ENCODE measurements at places on chromosomes 4 and X. TPM values are rescaled to one million over a fixed set of nuclear protein-coding genes. Genes with fewer than 3 reads are reported as not detected.

GRCh38 chr4:101262683-101263082 lies 84.6 kb downstream of the PPP3CA start:
- no peak for DNase-seq

- DNase-seq: no peak
Observed at GRCh38 chrX:84078991-84079390, 109.0 kb downstream of the RPS6KA6 start.

- DNase-seq: no peak
Observed at GRCh38 chrX:41960142-41960541, 36.8 kb upstream of the CASK start.

DNA sequence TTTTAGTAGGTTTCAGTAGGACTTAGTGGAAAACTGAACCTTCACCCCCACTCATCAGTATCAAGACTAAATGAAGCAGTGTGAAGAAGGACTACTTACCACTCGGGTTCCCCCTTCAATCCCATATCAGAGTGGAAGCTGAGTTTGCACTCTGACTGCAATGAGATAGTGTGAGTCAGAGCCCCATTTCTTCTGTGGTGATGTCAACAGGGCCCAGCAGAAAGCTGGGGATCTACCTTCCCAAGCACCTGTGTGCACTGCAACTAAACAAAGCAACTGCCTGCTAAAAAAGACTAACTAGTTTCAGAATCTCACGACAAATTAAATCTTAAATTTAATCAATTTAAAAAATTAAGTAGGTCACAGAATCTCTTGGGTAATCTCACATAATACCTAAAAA lies 1837.0 kb upstream of the PCDH7 start:
- no peak for DNase-seq

DNA sequence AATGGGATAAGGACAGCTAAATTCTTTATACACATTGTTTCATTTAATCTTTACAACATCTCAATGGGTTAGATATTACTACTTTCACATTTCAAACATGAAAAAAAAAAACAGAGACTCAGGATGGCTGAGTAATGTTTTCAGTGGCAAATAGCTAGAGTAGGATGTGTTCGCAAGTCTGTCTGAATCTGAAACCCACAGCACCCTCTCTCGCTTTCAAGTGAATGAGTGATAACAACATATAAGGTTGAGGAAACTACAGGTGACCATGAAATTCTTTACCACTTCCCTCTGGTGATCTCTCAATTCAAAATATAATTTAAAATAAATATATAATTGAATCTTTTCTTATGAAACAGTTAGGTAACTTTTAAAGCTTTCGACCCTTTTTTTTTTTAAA lies 162.6 kb downstream of the PRR32 start:
- no peak for DNase-seq

DNA sequence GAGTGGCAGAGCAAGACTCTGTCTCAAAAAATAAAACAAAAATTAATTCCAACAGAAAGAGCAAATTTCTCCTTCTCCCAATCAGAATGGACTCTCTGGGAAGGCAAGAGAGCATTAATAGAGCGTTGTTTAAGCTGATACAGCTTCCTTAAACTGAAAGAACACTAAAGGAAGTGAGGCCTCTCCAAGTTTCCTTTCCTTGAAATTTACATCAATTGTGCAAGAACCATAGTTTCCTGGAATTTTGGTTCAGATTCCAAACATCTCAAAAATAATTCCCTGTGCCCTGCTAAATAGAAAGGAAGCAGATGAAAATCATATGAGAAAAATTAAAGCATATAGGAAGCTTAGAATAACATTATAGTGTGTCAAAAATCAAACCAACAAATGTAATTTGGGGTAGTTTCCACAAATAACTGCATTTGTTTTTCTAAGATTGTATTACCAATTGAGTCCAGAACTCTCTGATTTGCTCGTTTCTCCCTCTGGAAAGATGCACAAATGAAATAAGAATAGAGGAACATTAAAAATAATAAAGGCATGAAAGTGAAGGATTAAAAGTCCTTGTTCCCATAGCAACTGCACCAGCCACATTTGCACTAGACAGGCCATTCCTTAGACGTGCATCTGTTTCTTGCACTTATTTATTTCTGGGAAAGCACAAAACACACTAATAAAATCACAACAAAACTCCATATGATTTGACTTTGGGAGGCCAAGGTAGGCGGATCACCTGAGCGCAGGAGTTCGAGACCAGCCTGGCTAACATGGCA lies 3.7 kb upstream of the FAM241A start:
- no peak for DNase-seq

DNA sequence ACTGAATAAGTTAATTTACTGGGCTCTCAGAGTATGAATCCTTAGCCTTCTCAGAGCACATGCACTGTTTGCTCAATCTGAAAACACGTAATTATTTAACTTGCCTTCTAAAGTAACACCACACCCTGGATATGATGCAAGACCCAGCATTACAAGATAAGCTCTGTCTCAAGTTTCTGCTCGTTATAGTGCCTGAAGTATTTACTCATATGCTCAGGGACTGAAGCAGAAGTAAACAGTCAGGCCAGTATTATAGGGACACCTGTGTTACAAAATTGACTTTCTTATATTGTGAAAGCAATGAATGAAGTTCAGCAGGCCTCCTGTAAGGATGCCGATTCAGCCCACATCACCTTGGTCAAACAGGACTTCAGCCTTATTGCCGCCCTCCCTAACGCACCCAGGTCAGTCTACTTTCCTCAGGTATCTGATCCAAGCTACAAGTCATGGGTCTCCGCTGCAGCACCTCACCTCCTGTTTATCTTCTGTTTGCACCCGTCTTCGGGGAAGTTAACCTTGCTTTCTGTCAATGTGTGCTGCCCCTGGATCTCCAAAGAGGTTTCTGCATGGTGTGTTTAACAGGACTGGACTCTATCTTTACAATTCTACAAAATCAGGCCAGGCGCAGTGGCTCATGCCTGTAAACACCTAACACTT lies 42.8 kb upstream of the KLF3 start:
- DNase-seq: peak; percentile 20

DNA sequence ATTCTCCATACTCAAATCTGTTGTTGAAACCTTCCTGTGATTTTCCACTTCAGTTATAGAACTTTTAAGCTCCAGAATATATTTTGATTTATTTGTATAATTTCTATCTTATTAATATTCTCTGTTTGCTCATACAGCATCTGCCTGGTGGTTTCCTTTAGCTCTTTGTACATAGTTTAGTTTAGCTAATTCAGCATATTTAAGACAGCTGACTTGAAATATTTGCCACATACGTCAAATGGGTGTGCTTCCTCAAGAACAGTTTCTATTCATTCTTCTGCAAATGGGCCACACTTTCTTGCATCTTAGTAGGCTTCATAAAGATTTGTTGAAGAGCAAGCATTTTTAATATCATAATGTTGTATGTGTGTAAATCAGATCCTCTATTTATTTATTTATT lies 101.8 kb downstream of the MAGEC1 start:
- DNase-seq: no peak

DNA sequence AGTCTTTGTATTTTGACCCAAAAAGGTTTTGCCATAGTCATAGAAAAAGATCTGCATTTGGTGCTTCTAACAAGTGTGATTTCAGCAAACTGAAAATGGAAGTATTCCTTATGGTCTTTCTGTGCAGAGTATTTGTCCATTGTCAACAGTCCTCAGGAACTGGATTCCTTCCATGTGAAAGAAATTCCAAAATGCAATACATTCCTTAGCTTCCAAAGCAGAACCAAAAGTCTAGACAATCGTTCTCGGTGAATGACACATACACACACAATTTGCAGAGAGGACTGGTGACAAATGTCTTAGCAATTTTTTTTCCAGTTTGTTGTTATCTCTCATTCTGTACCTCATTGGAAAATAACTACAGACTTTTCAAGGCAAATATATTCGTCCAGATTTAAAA lies 562.2 kb upstream of the SLIT2 start:
- no peak for DNase-seq

- DNase-seq: no peak
Observed at GRCh38 chr4:139746431-139747171, 81.0 kb downstream of the MGST2 start.

- DNase-seq: no peak
Observed at GRCh38 chr4:150150629-150151062, 72.4 kb downstream of the DCLK2 start.

DNA sequence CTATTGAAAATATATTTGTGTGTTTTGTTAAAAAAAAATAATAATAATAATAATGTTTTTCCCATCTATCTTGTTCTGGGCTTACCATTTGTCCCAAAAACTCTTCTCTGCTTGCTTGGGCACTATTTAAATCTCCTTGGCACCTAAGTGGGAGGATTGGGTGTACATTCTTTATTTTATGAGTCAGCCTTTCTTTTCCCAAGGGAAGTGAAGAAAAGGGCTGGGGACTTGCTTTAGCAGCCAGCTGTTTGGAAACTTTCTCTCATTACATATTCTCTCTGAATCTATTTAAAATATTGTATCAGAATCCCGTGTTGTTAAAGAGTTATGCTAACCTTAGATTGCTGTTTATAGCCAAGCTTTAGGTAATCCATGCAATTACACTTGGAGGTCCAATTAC lies 2332.4 kb downstream of the ARAP2 start:
- no peak for DNase-seq

DNA sequence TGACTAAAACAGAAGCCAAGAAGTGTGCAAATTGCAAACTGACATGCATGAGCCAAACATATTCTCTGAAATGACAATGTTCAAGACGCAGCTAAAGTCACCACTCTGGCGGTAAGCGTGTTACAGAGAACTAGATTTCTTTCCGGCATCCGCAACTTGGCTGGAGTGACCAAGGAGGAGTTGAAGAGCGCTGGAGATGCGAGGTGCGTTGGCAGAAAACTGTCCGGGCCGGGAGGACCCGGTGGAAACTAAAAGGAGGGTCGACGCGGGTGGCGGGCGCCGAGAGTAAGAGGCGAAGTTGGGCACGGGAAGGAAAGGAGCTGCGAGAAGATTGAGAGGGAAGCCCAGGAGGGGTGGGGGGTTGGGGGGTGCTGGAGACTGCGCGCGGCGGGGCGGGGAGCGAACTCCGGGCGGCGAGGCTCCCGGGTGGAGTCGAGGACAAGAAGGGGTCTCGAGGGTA lies 807 bp downstream of the SEL1L3 start:
- DNase-seq: no peak

DNA sequence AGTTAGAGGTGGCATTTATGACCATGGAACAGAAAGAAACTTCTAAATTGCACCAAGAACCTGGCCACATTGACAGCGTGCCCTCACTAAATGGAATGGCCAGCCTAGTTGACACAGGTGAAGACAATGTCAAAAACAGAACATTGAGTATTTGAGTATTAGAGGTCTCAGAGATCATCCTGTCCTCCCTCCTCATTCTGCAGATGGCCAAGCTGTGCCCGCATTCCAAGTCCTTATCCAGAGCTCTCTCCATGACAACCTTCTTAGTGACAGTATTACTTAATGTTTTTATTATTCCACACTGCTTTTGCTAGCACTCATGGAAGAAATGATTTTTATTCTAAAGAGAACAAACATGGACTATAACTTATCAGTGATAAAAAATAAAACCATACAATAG lies 9.9 kb upstream of the CCDC110 start:
- DNase-seq: no peak

DNA sequence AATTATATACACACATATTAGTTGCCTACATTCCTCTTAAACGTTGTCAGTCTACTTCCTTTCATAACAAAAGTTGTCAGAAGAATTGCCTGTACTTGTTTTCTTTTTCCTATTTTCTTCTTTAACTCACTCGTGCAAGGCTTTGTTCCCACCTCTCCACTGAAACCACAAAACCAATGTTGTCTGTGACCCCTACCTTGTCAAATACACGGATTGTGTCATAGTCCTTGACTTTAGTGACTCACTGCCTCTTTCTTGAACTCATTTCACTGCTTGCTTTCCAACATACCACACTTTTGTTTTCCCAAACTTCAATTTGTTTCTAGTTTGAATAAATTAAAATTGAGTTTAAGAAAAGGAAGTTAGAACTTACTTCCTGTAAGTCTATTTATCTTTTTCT lies 283.9 kb upstream of the AGA start:
- no peak for DNase-seq

- DNase-seq: no peak
Observed at GRCh38 chrX:13511944-13512330, 57.5 kb upstream of the EGFL6 start.

GRCh38 chrX:131729295-131729694 lies 185.4 kb downstream of the OR13H1 start:
- DNase-seq: no peak

- no peak for DNase-seq
Observed at GRCh38 chr4:79514621-79515329, 106.7 kb upstream of the GK2 start.

- no peak for DNase-seq
Observed at GRCh38 chrX:45807572-45808425, 607.1 kb upstream of the DIPK2B start.

- no peak for DNase-seq
Observed at GRCh38 chr4:17773135-17773698, 8.2 kb downstream of the FAM184B start.

GRCh38 chr4:183366206-183366835 lies 44.1 kb upstream of the CLDN24 start:
- DNase-seq: no peak

DNA sequence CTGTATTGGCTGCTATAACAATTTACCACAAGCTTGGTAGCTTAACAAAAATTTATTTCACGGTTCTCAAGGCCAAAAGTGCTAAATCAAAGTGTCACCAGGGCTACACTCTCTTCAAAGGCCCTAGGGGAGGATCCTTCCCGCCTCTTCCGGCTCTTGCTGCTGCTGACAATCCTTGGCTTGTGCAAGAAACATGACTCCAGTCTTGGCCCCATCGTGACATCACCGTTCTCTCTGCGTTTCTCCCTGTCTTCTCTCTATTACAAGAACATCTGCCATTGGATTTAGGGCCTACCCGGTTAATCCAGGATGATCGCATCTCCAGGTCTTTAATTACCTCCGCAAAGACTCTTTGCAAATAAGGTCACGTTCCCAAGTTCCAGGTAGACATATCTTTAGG lies 10.4 kb upstream of the CLCN4 start:
- DNase-seq: no peak

DNA sequence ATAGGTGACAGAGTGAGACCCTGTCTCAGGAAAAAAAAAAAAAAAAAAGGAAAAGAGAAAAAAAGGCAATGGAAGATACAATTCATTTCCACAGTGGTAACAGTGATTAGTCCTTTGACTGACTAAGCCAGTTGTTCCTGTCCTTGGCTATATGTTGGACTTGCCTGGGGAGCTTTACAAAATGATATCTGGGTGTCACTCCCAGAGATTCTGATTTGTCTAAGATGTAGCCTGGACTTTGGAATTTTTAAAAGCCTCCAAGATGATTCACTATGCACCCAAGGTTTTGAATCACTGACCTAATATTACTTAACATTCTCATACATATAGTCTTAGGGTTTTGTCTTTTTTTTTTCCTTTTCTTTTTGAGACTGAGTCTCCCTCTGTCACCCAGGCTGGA lies 16.9 kb downstream of the HELQ start:
- DNase-seq: no peak

- no peak for DNase-seq
Observed at GRCh38 chrX:149909324-149910177, 19.8 kb upstream of the HSFX4 start.

- DNase-seq: peak; percentile 35
Observed at GRCh38 chrX:57329008-57329407, 42.5 kb downstream of the FAAH2 start.

MORF4L2 gene
- 340 TPM for total RNA-seq

PDZD4 gene
- total RNA-seq: 169 TPM

IL9R gene
- total RNA-seq: 0.28 TPM

H2BW2 gene
- total RNA-seq: not detected

KLB gene
- total RNA-seq: not detected

TMPRSS11F gene
- not detected for total RNA-seq

NXF2 gene
- not detected for total RNA-seq

ADH1B gene
- total RNA-seq: not detected

HHIP gene
- 0.84 TPM for total RNA-seq

CXCL9 gene
- not detected for total RNA-seq

SYTL5 gene
- total RNA-seq: 0.38 TPM

PASD1 gene
- total RNA-seq: not detected

TRIM75 gene
- not detected for total RNA-seq

Data from H1 (cell line).